Naive thymus-derived CD4-positive, alpha-beta T cell (primary cell): ENCODE measurements at places on chromosomes 12 and 14. TPM values are rescaled to one million over a fixed set of nuclear protein-coding genes. Genes with fewer than 3 reads are reported as not detected.

DNA sequence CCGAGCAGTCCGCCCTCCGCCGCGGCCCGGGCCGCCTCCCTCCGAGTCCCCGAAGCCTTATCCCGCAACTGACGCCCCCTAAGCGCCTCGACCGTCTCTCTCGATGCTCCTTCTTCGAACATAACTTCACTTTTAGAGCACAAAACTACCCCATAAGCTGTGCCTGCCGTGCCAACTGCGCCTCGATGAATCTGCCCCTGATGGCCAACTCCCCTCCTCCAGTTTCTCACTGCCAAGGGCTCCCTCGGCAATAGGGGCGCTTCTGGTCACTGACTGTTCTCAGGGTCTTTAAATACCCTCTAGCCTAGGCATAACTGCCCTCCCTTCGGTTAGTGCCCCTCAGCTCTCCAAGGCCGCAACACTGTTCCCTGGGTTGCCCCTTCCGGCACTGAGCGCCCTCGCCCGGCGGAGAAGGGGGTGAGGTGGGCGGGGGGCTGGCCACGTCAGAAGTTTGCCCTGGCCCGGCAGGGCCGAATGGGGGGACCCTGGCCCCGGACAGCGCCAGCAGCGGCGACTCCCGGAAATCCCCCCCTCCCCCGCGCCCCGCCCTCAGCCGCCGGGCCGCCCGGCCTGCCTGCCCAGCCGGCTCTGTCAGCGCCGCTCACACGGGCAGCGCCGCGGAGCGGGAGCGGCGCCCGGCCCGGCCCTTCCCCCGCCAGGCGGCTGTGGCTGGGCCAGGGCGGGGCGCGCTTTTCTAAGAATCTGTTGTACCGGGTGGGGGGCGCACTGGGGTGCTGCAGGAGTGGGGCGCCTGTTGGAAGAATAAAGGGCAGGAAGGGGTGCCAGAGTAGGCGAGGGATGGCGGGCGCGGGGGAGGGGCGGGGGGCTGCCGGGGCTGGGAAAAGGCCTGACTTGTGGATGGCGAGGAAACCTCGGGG, 10.6 kb downstream of the RARG start:
- DNase-seq: peak; percentile 70

DNA sequence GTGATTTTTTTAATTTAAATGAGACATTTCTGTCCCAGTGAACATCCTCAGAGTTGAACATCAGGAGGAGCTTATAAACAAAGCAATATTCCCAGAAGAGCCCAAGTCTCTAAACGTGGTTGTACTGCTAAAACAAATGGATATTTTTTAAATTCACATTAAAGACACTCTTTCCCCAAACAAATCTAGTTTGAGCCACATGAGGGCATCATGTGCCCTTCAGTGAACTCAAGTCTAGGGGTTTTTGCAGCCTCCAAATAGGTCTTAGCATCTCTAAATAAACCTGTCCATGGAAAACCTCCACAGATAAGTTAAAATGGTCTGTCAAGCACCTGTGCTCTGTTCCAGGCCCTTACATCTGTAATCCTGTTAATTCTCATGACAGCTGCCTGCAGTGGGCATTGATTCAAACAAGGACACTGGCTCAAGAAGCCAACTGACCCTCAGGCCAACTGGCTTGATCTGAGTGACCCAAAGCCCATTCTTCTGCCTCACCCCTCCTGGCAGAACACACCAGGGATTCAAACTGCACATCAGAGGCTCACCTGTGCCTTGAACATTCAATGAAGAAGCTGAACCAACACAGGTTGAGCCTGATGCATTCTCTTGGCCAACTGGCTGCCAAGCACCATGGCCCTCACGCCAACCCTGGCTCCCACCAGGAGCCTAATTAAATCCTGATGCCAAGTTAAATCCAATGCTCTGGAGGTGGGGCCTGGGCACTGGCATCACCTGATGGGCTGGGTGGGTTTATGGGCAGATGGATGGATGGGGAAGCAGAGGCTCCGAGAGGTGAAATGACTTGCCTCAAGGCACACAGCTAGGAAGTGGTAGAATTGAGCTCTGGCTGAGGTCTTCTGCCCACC, 8.6 kb downstream of the ISCU start:
- no peak for DNase-seq

Gene SMCO2
- total RNA-seq: not detected

Gene STAB2
- not detected in 2 replicates for total RNA-seq

DNA sequence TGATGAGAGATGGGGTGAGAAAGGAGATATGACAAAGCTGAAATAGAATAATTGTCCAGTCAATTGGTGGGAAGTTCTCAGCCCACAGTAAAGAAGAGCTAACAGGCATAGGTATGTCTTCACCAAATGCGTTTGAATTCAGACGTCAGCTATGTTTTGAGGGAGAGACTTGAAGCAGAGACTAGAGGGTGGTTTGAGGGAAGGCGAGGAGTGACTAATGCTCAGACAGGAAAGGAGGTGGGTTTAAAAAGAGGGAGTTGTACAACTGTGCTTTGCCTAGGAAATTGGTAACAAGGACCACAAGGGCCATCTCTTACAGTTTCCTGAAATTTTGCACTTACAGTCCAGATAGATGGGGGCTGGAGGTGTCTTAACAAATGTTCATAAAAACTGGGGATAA, 6.4 kb downstream of the JKAMP start:
- DNase-seq: no peak

- no peak for DNase-seq
These were observed 46.3 kb upstream of the BCL11B start for GRCh38 chr14:99318091-99318958.

Gene SRRM4
- total RNA-seq: not detected

- no peak for DNase-seq
These were observed 21.9 kb downstream of the OS9 start for GRCh38 chr12:57715786-57716185.

Gene TMTC2
- 5.1 TPM for total RNA-seq

DNA sequence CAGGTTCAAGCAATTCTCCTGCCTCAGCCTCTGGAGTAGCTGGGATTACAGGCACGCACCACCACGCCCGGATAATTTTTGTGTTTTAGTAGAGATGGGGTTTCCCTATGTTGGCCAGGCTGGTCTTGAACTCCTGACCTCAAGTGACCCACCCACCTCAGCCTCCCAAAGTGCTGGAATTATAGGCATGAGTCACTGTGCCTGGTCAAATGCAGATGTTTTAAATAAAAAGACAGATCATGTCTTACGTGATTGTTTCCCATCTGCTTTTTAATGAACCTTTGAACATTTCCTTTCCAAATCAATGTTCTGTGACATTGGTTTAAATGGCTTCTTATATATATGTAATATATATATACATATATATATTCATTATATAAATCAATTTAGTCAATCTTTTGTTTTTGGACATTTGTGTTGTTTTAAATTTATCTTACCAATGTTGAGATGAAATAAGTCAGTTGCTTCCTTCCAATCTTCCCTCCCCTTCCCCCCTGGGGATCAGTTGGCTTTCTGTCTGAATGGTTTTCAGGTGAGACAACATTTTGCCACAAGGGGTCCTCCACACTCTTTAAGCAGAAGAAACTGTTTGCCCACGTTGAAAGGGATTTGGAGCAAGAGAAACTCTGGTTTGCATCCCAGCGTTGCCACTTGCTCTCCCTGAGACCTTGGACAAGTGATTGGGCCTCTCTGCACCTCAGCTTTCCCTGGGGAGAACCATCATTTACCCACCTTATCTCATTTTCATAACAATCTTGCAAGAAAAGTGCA, 47.6 kb upstream of the RBM19 start:
- DNase-seq: no peak

DNA sequence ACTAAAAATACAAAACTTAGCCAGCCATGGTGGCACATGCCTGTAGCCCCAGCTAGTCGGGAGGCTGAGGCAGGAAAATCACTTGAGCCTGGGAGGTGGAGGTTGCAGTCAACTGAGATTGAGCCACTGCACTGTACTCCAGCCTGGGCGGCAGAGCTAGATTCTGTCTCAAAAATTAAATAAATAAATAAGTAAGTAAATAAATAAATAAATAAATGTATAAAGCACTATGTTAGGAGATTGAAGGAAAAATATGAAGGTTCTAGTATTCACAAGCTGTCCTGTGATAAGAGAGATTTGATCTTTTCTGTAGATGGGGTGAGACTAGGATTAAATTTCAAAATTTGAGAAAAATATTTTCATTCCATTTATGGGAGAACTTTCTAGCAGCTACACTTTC, 5.7 kb downstream of the DNAJC22 start:
- DNase-seq: no peak

- DNase-seq: peak; percentile 46
These were observed 56.4 kb upstream of the PIWIL1 start for GRCh38 chr12:130281153-130281799.

DNA sequence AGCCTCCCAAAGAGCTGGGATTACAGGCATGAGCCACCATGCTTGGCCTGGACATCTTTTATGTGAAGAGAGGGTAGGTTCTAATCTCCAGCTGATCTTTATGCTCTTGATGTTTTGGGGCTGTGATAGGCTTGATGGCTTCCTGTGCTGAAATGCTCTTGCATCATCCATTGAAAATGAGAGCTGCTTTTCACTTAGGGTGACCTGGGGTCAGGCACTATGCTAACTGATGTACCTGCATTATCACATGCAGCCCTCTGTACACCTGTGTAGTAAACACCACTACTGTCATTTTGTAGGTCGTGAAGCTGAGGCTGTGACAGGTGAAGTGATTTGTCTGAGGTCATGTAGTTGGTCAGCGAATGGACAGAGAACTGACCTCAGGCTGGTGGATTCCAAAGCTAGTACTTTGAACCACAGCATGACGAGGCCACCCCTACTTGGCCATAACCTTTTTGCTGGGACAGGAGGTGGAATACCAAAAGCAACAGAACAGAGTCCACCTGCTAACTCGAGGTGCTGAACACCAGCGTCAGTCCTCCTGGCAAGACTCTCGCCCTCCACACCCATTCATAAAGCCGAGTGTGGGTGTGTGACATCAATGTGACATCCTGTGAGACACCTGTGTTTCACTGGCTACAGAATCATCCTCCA, 69.1 kb downstream of the C12orf75 start:
- no peak for DNase-seq

GRCh38 chr12:13713556-13714410, 267.6 kb downstream of the GRIN2B start:
- no peak for DNase-seq

- DNase-seq: no peak
These were observed 10.4 kb upstream of the EID3 start for GRCh38 chr12:104292872-104293794.

- peak; percentile 46 for DNase-seq
These were observed 55.0 kb upstream of the NELL2 start for GRCh38 chr12:44930972-44931600.

Gene IRAK3
- total RNA-seq: 1.9 and 2.0 TPM in 2 replicates

DNA sequence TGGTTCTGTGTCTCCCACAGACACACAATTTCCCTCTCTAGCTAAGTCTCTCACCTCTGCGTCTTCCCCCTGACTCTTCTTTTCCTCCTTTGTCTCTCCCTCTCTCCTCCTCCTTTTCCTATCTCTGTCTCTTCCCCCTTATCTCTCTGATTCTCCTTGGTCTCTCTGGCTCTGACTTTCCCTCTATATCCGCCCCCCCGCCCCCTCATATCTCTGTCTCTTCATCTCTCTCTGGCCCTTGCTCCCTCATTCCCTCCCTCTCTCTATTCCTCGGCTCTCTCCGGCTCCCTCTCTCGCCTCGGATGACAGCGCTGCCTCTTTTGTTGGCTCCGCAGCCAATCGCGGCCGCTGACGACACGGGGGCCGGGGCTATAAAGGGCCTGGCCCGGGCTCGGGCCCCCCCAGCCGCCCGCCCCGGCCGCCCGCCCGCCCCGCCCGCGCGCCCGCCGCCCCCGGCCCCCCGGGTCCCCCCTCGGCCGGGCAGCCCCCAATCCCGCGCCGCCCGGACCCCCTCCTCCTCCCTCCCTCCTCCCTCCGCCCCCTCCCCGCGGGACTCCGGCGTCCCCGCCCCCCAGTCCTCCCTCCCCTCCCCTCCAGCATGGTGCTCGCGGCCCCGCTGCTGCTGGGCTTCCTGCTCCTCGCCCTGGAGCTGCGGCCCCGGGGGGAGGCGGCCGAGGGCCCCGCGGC, at the start of gene GDF11:
TSS of gene GDF11 (plus strand) at position 404 of the 687 bp plus-strand sequence. CDS start at position 599, 195 bp downstream.
- DNase-seq: peak; percentile 60

Gene SLC6A13
- 1.5 TPM for total RNA-seq

DNA sequence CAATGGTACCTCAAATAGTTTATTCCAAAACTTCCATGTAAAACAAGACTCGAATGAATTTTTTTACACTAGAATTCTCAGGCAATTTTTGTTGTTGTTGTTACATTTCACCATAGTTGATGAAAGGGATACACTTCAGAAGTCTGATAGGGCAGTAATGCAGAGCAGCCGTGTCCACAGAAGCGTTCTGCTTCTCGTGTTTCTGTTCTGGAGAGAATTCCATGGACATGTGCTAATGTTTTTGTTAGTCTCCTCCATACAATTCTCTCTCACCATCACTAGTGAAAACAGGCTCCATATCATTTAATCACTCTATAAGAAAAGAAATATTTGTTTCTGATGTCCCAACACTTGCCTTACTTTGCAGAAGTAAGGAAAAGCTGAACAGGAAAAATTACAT, 606.1 kb downstream of the SLC16A7 start:
- DNase-seq: no peak

DNA sequence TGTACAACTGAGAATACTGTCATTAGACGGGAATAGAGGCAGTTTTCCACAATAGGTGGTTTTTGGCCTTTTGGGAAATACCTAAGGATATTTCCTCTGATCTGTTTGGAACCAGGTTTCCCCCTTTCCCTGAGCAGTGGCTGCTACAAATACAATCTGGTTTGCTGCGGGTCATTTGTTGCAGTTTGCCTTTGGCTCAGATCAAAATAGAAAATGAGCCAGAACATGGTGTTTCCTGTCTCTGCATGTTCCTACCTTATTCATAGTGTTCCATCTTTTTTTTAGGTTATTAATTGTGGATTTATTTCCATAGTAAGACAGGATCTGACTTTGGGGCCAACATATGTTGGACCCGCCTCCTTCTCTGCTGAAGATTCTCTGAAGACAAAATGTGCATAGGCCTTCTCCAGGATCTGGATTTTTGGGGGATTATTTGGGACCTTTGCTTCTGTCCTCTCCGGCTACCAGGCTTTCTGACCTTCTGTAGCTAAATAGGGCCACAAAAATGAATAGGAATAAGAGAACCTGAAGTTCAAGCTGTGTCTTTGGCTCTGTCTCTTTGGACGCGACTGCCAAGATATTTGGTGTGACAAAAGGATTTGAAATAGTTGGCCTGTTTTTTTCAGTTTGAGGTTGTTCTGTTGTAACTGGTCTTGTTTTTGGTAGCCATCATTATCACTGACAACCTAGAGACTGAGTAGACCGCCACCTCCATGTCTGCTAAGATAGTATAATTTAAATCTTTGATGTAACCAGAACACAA, 146.9 kb downstream of the PRKCH start:
- DNase-seq: no peak

- no peak for DNase-seq
These were observed 1044.5 kb upstream of the NOVA1 start for GRCh38 chr14:27642251-27642866.

Gene ALDH1L2
- 0.42 TPM for total RNA-seq

- no peak for DNase-seq
These were observed 76.8 kb upstream of the PLEKHA5 start for GRCh38 chr12:19052689-19053088.

- DNase-seq: no peak
These were observed 88.0 kb upstream of the VASH1 start for GRCh38 chr14:76673261-76673660.
